ENCODE measurements at places on chromosomes 3 and 15.

GRCh38 chr3:57951066-57951882 lies 56.9 kb upstream of the FLNB start:
- no peak for DNase-seq

GRCh38 chr3:170815340-170815739 lies 54.7 kb downstream of the RPL22L1 start:
- peak; percentile 63 for DNase-seq

DNA sequence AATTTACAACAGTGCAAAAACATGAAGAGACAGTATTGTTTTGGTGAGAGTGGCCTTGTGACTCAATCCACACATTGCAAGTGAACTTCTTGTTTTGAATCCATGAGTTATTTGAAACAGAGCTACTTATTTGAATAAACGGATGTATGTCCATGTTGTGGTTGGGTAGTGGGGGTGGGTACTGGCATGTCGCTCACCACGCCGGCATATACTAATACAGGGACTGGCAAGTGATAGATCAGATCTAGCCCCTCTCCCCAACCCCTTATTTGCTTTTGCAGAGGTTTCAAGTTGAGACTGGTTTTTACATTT lies 83.8 kb downstream of the EDEM1 start:
- DNase-seq: no peak

- no peak for DNase-seq
Measured at GRCh38 chr15:66834881-66835878, 133.1 kb downstream of the SMAD6 start.

GRCh38 chr3:189149203-189149602 lies 22.6 kb upstream of the TPRG1 start:
- DNase-seq: no peak
